Stimulated activated CD8-positive, alpha-beta memory T cell treated with anti-CD3 and anti-CD28 coated beads, Interleukin-4, amount 100 ng/mL, for 1 hour (primary cell): ENCODE measurements at places on chromosomes 3 and 15.

DNA sequence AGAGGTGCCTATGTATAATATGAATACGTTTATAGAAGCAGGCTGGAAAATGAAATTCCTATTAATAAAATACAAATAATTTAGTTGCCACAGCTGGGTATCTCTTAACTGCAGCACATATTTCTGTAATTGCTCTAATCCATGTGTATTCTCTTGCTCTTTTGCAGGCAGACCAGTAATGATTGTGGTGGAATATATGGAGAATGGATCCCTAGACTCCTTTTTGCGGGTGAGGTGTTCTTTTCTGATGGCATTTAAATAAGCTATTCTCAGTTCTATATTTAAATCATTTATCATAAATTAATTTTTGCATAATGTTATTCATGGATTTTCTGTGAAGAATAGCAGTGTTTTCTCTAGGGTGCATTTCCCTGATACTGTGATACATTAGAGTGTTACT lies 153.9 kb upstream of the ARL6 start:
- DNase-seq = no peak

GRCh38 chr3:146044046-146044445 lies 116.9 kb downstream of the PLOD2 start:
- DNase-seq = no peak

GRCh38 chr3:58645726-58646125 lies 20.8 kb downstream of the FAM3D start:
- no peak for DNase-seq

GRCh38 chr3:9347887-9348286 lies 15.0 kb upstream of the THUMPD3 start:
- no peak for DNase-seq

GRCh38 chr3:16937326-16937845 lies 52.6 kb downstream of the PLCL2 start:
- no peak for DNase-seq

GRCh38 chr3:154872074-154872473 lies 208.0 kb upstream of the MME start:
- DNase-seq = no peak

GRCh38 chr3:64209866-64210621 lies 15.2 kb downstream of the PRICKLE2 start:
- DNase-seq = no peak
